ENCODE measurements at places on chromosomes 4 and X.
A peak's percentile ranks its signal among the peaks of the same experiment; 100 is the strongest.

DNA sequence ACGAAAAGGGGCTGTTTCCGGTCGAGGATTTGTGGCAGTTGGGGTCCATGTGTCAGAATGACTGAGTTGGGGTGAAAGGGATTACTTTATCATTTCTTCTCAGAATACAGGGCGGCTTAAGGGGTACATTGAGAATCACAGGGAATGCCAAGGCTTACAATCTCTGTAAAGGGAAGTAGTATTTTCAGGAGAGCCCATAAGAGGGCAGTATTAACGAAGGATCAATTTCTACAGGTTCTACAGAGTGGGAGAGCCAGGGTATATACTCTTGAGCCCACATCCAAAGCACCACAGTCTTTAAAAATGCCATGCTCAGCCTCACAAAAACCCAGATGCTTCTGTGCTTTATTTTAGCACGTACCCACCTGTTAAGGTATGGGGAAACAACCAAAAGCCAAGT lies 67.7 kb upstream of the ZXDA start:
- no peak for DNase-seq

DNA sequence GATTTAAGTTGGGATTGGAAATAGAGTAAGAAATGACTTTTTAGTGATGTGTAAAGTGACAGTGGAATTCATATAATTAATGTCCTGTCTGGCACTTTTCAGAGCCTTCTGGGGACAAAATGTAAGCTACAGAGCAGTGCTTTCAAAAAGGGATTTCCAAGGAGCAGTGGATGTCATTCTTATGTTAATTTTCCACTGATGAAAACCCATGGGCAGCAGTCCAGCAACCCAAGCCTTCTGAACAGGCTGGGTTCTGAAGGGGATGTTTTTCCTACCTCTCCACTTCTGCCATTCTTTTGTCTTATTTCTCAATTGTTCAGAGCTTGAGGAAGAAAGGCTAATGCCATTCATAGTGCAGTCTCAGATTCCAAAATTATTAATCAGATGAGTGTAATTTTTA lies 717.6 kb upstream of the HS3ST1 start:
- no peak for DNase-seq

GRCh38 chrX:88425739-88426138 lies 321.3 kb upstream of the CPXCR1 start:
- DNase-seq: no peak

DNA sequence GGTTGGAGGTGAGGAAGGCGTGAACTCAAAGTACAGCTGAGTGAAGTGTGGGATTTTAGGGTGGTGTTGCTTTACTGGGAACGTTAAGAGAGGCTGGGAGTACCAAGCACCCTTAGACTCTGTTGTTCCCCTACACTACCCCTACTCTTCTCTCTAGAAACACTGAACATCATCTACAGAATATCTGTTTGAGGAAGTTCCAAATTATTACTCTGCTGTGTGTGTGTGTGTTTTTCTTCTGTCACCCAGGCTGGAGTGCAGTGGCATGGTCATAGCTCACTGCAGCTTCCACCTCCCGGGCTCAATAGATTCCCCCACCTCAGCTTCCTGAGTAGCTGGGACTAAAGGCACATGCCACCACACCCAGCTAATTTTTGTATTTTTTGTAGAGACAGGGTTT lies 76.7 kb upstream of the AP1S2 start:
- no peak for DNase-seq

DNA sequence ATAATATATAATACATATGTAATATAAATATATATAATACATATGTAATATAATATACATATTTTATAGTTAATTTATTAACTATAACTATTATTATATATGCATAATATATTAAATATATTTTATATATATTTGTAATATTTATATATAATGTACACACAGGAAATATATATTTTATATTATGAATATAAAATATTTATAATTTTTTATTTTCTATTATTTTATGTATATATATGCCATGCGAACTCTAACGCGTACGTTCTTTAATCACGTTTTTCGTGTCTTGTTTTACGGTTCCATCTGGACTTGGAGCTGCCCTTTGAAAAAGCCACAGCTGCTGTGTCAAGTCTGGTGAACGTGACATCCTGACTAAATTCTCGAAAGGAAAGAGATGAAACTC lies 332.1 kb downstream of the ASMT start:
- peak; percentile 20 for DNase-seq

DNA sequence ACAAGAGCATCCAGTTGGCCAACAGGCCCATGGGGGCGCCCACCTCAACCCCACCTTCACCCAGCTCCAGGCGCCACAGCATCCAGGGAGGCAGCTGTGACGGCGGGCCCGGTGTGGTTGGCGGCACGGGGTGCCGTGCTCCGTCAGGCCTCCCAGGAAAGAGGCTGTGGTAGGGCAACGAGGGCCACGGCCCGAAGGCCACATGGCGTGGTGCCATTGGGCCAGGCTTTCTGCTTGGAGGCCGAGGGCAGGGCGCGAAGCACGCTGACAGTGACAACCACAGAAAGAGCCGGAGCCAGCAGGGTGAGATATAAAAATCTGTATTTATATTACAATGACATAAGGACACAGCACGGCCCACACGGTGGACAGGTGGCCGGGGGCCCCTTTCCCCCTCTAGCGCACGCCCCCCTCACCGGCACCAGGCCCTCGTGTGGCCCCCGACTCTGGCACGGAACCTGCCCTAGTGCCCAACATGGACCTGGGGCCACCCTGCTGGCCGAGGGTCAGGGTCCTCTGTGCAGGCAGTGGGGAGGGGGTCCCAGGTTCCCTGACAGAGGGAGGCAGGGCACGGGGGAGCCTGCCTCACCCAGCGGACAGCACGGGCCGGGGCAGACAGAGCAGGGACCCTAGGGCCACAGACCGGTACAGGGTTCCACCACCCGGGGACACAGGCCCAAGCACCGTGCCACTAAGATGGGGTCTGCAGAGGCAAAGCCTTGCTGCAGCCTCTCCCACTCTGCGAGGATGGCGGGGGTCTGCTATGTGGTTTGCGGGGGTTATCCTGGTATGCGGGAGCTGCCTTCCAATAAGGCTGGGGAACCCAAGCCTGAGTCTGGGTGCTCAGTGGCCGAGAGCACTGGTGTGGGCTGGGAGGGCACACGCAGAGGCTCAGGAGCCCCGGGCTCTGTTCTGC lies 5.5 kb upstream of the HAUS3 start:
- peak; percentile 82 for DNase-seq

- DNase-seq: no peak
These were observed 898 bp upstream of the PDGFC start for GRCh38 chr4:156972379-156973015.

GRCh38 chr4:15149839-15150592 lies 147.7 kb downstream of the CPEB2 start:
- peak; percentile 91 for DNase-seq

GRCh38 chr4:173057901-173058300 lies 110.7 kb upstream of the GALNT7 start:
- no peak for DNase-seq

DNA sequence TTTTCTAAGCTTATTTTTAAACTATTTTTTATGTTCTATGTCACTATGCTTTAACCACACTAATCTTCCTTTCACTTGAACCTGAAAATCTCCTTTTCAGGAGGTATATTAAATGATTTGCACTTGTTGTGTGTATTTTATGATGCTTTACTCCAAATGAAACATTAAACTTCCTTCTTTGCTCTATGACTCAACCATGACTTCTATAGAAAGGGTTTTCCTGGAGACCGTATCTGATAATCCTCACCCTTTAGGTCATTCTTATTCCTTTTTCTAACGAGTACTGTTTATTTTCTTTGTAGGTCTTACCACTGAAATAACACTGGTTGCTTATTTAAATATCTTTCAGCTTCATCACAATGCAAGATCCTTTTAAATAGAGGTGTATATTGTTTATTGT lies 1163.2 kb downstream of the PCDH18 start:
- no peak for DNase-seq

DNA sequence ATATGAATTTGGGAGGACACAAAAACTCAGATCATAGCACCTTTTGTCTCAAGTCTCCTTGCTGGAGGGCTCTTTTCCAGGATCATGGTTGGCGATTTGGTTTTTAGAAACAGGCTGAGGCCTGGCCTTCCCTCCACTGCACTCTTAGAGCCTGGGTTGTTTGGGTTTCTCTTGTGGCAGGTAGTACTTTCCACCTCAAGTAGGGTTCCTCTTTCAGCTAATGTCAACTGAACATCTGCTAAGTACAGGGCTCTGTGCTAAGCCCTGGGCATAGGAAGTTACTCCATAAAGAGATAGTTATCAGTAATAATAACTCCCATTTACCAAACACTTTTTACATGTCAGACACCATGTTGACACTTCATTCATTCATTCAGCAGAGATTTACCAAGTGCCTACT lies 28.2 kb upstream of the APLN start:
- DNase-seq: no peak

GRCh38 chr4:55989766-55990165 lies 41.0 kb downstream of the CEP135 start:
- no peak for DNase-seq

DNA sequence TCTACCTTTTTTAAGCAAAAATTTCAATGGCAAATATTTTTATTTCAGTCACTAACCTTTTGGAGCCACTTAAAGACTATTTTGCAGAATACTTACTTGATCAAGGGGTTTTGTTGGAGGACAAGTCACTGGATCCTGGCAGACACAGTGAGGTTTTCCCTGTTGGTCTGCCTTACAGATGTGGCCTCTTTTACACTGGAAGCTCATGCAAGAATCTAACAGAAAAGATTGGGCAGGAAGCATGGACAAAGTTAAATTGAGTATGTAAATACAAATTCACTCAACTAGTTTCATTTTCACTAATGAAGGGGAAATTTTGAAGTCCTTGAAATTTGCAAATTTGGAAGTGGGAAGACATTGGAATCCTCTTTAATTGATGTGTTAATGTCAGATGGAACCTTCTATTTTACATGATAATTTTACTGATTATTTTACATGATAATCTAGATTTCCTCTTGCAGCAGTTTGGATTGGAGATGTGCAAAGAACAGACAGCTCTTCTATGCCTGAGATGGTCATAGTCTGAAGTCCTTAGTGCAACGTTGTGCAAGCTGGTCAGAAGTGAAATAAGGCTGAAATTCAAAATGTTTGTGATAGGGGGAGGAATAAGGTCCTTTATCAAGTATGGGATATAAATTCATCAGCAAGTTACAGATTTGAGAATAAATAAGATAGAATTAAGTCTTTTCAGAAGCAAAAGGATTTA lies 38.4 kb downstream of the SPARCL1 start:
- DNase-seq: no peak

DNA sequence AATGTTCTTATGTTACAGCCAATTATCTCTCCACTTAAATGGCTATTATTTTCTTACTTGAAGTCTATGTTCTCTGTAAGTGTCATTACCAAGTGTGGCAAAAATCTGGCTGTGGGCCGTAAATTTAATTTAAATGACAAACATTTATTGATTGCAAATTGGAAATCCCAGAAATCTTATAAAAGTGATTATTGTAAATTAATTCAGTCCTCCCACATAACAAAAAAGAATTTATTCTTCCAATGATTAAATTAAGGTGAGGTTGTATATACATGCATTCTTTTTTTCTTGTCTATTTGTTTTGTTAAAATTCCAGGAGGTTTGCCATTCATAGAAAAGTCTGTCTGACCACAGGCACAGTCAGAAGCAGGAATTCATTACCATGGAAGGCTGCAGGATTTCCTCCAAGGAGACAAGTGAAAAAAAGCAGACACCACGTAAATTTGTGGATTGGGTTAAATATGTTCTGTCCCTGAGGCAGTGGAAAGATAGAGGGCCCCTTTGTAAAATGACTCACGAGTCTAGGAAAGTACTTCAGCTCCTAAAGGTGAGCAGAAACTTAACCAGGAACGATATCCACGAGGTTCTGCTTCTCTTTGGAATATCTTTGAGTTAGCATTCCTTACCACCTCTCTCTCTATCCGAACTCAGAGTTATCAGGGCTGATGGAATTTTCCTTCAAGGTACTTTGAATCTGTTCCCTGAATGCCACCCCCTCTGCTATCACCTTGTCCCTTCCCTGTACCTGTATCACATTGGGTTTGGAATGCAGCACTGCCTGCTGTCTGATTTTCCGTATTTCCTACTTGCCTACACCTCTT lies 10.7 kb downstream of the PPARGC1A start:
- DNase-seq: no peak

- no peak for DNase-seq
These were observed 93.4 kb downstream of the FRAS1 start for GRCh38 chr4:78150543-78150864.

DNA sequence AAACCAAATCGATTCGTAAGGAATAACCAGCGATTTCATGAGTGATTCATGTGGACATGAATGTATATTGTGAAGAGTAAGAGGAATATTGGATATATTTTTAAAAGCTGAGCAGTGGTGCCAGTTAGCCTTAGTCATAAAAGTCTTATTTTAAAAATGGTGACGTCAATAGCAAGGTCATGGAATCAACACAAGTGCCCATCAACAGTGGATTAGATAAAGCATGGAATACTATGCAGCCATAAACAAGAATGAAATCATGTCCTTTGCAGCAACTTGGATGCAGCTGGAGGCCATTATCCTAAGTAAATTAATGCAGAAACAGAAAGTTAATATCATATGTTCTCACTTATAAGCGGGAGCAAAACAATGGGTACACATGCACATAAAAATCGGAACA lies 89.0 kb upstream of the STOX2 start:
- DNase-seq: no peak

DNA sequence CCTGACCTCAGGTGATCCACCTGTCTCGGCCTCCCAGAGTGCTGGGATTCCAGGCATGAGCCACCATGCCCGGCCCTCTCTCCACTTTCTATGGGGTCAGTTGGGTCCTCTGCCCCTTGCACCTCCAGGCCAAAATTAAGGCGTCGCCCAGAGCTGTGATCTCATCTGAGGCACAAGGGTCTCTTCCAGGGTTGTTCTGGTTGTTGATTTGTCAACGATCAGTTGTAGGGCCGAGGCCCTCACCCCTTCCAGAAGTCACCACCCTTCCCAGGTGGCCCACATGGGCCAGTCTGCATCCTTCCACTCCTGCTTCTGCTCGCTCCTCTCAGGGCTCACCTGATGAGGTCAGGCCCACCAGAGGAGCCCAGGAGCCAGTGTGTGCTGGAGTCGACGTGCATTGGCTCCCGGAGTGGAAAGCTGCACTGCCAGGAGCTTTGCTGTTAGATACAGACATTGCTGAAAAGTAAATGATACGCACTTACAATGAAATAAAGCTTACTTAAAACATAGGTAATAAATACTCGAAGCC lies 14.3 kb upstream of the TMEM271 start:
- no peak for DNase-seq

DNA sequence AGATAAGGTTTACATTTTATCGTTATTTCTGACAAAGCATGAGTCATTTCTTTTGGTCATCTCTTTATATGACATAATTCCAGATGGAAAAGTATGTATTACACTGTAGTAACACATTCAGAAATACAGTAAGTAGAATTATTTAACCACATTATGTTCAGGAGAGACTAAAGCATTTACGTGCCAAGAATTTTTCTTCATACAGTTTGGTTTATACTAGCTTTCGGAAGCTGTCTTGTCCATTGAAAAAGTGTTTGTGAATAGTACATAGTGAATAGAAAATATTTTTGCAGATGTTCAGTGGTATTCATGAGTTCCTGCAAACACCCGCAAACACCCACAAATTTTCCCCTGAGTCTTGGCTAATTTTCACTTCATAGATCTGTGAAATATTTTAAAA lies 1033.0 kb upstream of the INTU start:
- no peak for DNase-seq
